ENCODE measurements at places on chromosomes 13 and 19. TPM values are rescaled to one million over a fixed set of nuclear protein-coding genes. Genes with fewer than 3 reads are reported as not detected.

The PSPN gene
- total RNA-seq = 2.4 TPM

The PCDH9 gene
- total RNA-seq = 0.63 TPM

The MCF2L gene
- total RNA-seq = 11.6 TPM

The POP4 gene
- total RNA-seq = 115 TPM

DNA sequence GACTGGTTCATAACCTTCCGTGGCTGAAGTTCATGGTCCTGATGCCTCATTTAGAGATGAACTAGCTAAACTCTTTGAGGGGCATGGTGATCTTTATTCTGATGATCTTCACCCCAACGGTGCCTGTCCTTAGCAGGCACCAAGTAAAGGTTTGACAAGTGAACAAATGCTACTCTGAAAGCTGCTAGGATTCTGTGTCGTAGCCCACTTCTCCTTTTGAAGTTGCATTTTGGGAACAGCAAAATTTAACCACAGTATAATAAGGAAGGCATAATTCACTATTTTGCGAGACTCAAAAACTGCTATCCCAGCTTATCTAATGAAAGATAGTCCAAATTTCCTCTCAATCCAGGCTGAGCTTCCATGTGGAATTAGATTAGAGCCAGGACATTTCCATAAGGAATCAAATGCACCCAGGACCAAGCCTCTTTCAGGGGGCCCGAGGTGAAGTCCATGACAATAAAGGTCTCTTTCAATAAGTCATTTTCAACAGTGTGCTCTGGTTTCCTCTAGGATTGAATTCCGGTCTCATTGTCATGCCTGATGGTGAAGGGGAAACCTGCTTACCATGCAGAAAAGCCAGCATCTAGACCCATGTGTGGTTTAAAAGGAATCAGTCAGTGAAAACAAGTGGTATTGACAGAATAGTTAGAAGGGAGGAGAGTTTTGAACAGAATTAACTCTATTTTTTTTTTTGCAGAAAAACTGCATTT is 23.1 kb downstream of the SIAH3 start:
- no peak overlapping the region for H3K27ac ChIP-seq
- no peak overlapping the region for H3K4me3 ChIP-seq
- H3K27me3 ChIP-seq = 0 out of 2 replicates have a peak, but pooled peaks cover 3% of the 10 kb centered on the region
- no peaks in the 10 kb centered on the region for H3K4me1 ChIP-seq
- H3K36me3 ChIP-seq = no peaks in the 10 kb centered on the region

- H3K27me3 ChIP-seq = no peaks in the 10 kb centered on the region
- H3K4me1 ChIP-seq = no peaks in the 10 kb centered on the region
- no peak within 1 kb of the TSS for H3K4me3 ChIP-seq
- DNase-seq = no peak
- H3K27ac ChIP-seq = no peak within 1 kb of the TSS
These were observed at the start of gene LINGO3 for GRCh38 chr19:2308114-2308556. LINGO3 (minus strand) TSS chr19:2308154; CDS start chr19:2291776, 16,378 bp downstream.

- H3K36me3 ChIP-seq = no peaks in the 10 kb centered on the region
- H3K4me3 ChIP-seq = no peak overlapping the region
- no peak overlapping the region for H3K27ac ChIP-seq
- no peaks in the 10 kb centered on the region for H3K27me3 ChIP-seq
These were observed 29.0 kb upstream of the SLITRK6 start for GRCh38 chr13:85828094-85828684.

GRCh38 chr13:95955255-95955654 is 97.9 kb downstream of the UGGT2 start:
- no peak overlapping the region for H3K4me3 ChIP-seq
- no peaks in the 10 kb centered on the region for H3K4me1 ChIP-seq
- H3K36me3 ChIP-seq = peaks cover 4% of the 10 kb centered on the region
- no peak for DNase-seq

DNA sequence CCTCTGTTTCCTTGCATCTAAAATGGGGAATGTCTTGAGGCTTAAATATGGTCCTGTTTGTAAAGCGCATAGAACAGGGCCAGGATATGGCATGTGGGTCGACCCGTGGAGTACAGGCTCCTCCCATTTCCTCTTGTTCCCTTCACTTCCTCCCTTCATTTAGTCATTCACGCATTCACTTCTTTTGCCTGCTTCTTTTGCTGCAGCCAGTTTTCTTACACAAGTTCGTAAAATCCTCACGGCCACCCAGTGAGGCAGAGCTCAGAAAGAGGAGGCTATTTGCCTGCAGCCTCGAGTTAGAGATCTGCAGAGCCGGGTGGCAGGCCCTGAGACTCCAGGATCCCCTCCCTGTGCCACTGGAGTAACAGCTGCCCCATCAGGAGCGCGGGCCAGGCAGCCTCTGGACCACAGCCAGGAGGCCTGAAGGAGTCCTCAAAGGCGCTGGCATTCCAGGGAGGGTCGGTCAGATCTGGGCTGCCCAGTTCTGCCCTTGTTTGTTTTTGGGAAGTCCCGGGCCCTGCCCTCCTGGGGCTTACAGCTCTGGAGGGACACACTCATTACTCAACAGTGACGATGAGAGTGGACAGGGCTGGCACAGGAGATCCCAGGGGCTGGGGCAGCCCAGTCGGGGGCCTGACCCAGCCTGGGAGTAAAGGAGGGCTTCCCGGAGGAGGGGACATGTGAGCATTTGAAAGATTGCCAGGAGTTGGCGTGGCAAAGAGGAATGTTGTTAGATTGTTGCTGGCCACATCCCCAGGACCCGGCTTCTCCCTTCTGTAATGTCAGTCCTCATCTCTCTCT is 4.6 kb downstream of the PPP5C start:
- H3K27ac ChIP-seq = no peak overlapping the region
- H3K36me3 ChIP-seq = peaks cover 13% of the 10 kb centered on the region
- no peak overlapping the region for H3K4me3 ChIP-seq

- no peak overlapping the region for H3K27ac ChIP-seq
- H3K4me3 ChIP-seq = no peak overlapping the region
- H3K36me3 ChIP-seq = no peaks in the 10 kb centered on the region
- H3K4me1 ChIP-seq = no peaks in the 10 kb centered on the region
- H3K27me3 ChIP-seq = no peaks in the 10 kb centered on the region
These were observed 1416.5 kb upstream of the SPRY2 start for GRCh38 chr13:81757348-81757970.

DNA sequence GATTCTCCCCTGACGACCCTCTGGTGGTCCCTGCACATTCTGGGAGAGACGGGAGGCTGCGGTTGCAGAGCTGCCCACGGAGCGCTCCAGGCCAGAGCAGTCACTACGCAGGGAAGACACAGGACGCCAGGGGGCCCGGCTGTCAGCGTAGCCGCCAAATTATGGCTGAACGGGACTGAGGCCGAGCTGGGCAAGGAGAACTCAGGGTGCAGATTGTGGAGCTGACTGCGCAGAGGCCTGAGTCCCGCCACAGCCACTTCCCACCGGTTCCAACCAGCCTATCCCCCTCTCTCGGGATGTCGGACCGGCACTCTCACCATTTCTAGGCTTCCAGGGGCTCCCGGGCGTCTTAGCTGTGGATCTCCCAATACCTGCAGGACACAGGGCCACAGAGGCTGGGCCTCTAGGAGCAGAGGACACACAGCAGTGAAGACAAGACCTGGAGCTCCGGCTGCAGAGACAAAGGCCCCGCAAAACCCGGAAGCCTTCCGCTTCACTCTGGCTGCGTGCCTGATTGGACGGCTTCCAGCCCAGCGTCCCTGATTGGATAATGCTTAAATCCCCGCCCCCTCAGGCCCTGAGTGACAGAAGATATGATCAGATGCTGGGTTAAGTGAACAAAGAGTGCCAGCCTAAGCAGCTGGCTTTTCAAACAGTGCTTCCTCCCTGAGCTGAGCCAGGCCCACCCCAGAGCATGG is at the start of gene ZNF737:
Gene ZNF737, minus strand, starts transcription at position 461 of the 698 bp plus-strand sequence. Its CDS starts 141 bp downstream, at position 320.
- H3K36me3 ChIP-seq = no peaks in the 10 kb centered on the region
- no peaks in the 10 kb centered on the region for H3K27me3 ChIP-seq
- peak within 1 kb of the TSS; percentile 24 for H3K4me3 ChIP-seq
- no peak within 1 kb of the TSS for H3K27ac ChIP-seq
- no peaks in the 10 kb centered on the region for H3K4me1 ChIP-seq

DNA sequence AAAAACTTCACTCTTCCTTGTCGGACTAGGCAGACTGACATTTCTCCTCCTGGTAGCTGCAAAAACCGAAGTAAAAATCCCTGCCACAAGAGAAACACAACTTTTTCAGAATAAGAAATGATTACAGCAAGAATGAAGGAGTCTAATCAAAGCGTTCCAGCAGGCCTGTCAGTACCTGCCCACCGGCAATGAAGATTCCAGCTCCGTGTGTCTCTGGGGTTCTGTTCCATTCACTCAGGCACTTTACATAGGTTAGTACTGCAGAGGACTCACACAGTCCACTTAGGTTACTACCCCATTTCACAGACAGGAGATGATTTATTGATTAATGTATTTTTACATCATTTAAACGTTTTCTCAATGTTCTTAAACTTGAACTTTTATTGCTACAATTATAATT is 275.5 kb downstream of the NHLRC3 start:
- H3K36me3 ChIP-seq = no peaks in the 10 kb centered on the region
- no peaks in the 10 kb centered on the region for H3K27me3 ChIP-seq
- no peaks in the 10 kb centered on the region for H3K4me1 ChIP-seq
- H3K27ac ChIP-seq = no peak overlapping the region
- no peak for DNase-seq

DNA sequence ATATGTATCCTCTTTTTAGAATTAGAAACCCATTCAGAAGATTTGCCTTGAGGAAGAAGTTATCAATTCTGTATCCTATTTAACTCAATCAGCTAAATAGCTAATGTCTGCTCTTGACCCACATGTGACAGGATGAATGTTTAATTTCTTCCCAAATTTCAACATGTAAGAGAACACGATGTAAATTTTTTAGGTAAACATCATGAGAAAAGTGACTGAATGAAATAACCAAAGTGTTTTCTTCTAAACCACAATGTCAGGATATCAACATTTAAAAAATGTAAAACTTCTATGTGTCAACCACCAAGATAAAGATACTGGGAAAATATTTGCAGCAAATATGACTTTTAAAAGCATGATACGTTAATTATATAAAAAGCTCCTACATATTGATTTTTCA is 302.4 kb downstream of the DCT start:
- H3K4me1 ChIP-seq = no peaks in the 10 kb centered on the region
- no peak overlapping the region for H3K27ac ChIP-seq

DNA sequence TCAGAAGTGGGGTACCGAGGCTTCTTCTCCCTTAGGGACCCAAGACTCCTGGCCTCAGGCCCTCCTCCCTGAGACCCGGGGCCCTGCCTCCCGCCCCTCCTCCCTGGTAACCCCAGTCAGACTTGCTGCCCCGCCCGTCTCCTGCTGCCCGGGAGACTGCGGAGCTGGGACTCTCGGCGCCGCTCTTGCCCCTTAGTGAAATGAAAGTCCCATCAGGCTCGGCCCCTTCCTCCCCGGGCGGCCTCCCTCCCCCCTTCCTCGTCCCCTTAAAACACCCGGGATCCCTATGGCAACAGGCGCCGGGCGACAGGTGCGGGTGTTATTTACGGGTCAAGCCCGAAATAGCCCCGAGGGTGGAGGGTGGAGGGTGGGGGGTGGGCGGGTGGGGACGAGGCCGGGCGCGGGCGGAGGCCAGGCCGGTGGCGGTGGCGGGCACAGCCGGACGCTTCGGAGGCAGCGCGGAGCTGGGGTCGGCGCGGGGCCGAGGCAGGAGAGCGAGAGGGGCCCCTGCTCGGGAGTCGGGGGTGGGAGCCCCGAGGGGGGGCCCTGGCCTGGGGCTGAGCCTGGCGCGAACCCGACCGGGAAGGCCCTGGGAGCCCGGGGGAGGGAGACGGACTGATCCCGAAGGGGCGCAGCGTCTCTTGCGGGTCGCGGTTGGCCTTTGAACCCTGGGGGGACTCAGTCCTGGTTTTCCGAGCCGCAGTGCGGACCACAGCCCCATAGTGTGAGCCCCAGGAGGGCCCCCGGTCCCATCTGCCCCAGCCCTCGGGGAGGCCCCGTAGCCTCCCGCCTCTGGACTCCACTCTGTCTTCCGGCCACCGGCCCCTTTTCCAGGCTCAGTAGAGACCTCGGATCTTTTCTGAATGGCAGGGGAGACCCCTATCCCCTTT is at the start of gene CACNG6:
Gene CACNG6, plus strand, starts transcription at position 414 of the 890 bp plus-strand sequence. CDS start 1,241 bp downstream, outside the sequence.
- peak within 1 kb of the TSS; percentile 61 for H3K4me3 ChIP-seq
- no peak within 1 kb of the TSS for H3K27ac ChIP-seq
- no peaks in the 10 kb centered on the region for H3K27me3 ChIP-seq
- no peaks in the 10 kb centered on the region for H3K36me3 ChIP-seq
- 0 out of 2 replicates have a peak, but pooled peaks cover 3% of the 10 kb centered on the region for H3K4me1 ChIP-seq

- no peak within 1 kb of the TSS for H3K27ac ChIP-seq
- H3K27me3 ChIP-seq = no peaks in the 10 kb centered on the region
- no peaks in the 10 kb centered on the region for H3K4me1 ChIP-seq
- H3K36me3 ChIP-seq = no peaks in the 10 kb centered on the region
- no peak for DNase-seq
- H3K4me3 ChIP-seq = no peak within 1 kb of the TSS
These were observed at the start of gene CFAP97D2 for GRCh38 chr13:114179087-114179658. CFAP97D2 (plus strand) TSS chr13:114179257; CDS start chr13:114179331, 74 bp downstream.

GRCh38 chr13:91245288-91245687 is 102.2 kb upstream of the MIR17HG start:
- H3K36me3 ChIP-seq = no peaks in the 10 kb centered on the region
- H3K27me3 ChIP-seq = peaks cover 18% of the 10 kb centered on the region
- DNase-seq = no peak
- H3K4me3 ChIP-seq = no peak overlapping the region

DNA sequence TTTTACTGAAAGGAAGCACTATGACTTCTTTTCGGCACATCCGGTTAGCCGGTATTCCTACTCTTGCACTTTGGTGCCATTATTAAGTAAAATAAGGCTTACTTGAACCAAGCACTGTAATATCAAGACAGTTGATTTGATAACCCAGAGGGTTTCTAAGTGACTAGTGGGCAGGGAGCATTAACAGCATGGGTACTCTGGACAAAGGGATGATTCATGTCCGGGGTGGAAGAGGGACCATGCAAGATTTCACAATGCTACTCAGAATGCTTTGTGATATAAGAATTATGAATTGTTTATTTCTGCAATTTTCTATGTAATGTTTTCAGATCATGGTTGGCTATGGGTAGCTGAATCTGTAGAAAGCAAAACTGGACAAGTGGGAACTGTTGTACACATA is 282.1 kb downstream of the TDRD3 start:
- no peak for DNase-seq
- no peak overlapping the region for H3K4me3 ChIP-seq
- H3K27me3 ChIP-seq = no peaks in the 10 kb centered on the region
- no peaks in the 10 kb centered on the region for H3K36me3 ChIP-seq

GRCh38 chr13:30074431-30074830 is 224.0 kb upstream of the UBL3 start:
- H3K4me3 ChIP-seq = no peak overlapping the region
- H3K4me1 ChIP-seq = 0 out of 2 replicates have a peak, but pooled peaks cover 5% of the 10 kb centered on the region
- H3K27ac ChIP-seq = no peak overlapping the region
- H3K36me3 ChIP-seq = no peaks in the 10 kb centered on the region
- DNase-seq = no peak

- no peaks in the 10 kb centered on the region for H3K36me3 ChIP-seq
- H3K27ac ChIP-seq = no peak overlapping the region
- H3K27me3 ChIP-seq = peaks cover 7% of the 10 kb centered on the region
- DNase-seq = peak; percentile 61
These were observed 98.0 kb upstream of the WASF3 start for GRCh38 chr13:26459276-26460131.

- DNase-seq = no peak
- no peak overlapping the region for H3K27ac ChIP-seq
- H3K27me3 ChIP-seq = no peaks in the 10 kb centered on the region
These were observed 80.5 kb downstream of the MBNL2 start for GRCh38 chr13:97302611-97303010.

GRCh38 chr19:18504886-18505610 is 16.8 kb downstream of the ELL start:
- no peak overlapping the region for H3K4me3 ChIP-seq
- no peaks in the 10 kb centered on the region for H3K36me3 ChIP-seq
- peaks cover 16% of the 10 kb centered on the region for H3K4me1 ChIP-seq
- DNase-seq = peak; percentile 55
- H3K27me3 ChIP-seq = no peaks in the 10 kb centered on the region

GRCh38 chr13:38914070-38914469 is 76.6 kb downstream of the STOML3 start:
- peaks cover 22% of the 10 kb centered on the region for H3K27me3 ChIP-seq
- no peak overlapping the region for H3K27ac ChIP-seq
- H3K4me1 ChIP-seq = no peaks in the 10 kb centered on the region
- DNase-seq = no peak
- H3K4me3 ChIP-seq = no peak overlapping the region

All from PC-3 (cell line).